ENCODE measurements at places on chromosomes 6 and 20. TPM values are rescaled to one million over a fixed set of nuclear protein-coding genes. Genes with fewer than 3 reads are reported as not detected.

- no peak for DNase-seq
Observed at GRCh38 chr20:57438552-57438951, 47.4 kb downstream of the RBM38 start.

KIAA1755 gene
- 8.4 TPM for polyA plus RNA-seq

- DNase-seq: peak; percentile 79
Observed at GRCh38 chr6:87907521-87907920, 140.1 kb upstream of the SPACA1 start.

TFAP2D gene
- not detected for polyA plus RNA-seq

- no peak for DNase-seq
Observed at GRCh38 chr6:127103482-127103881, 15.0 kb upstream of the RSPO3 start.

DNA sequence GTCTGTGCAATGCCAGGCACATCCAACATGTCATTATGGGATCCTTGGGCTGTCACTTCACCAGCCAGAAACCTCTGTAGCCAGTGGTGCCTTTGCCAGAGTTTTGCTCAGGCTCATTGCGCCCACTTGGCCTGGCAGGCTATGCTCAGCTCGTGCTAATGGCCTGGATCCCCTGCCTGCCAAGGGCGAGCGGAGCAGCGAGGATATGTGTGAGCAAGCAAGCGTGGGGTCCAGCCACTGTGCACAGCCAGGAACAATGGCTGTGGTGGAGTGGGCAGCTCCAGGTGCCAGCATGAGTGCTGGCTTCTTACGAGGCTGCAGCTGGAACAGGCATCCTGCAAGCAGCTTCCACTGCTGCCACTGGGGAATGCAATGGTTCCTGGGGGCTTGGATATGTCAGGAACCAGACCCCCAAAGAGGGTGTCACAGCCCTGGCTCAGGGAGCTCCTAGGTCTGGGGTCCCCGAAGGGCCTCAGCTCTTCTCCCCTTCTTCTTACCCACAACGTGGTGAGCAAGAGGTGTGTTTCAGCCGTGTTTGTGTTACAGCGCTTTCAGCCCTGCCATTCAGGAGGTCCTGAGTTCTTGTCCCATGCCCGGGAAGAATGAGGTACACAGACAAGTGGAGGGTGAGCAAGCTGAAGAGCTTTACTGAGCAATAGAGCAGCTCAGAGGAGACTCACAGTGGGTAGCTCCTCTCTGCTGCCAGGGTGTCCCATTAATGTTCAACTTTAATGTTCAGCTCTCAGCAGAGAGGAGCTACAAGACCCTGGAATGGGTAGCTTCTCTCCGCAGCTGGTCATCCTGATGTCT is 22.3 kb upstream of the TOP1 start:
- no peak for DNase-seq

PNLDC1 gene
- polyA plus RNA-seq: 0.46 TPM

GRCh38 chr6:132812255-132812732 is 2.1 kb upstream of the RPS12 start:
- DNase-seq: peak; percentile 68

DNA sequence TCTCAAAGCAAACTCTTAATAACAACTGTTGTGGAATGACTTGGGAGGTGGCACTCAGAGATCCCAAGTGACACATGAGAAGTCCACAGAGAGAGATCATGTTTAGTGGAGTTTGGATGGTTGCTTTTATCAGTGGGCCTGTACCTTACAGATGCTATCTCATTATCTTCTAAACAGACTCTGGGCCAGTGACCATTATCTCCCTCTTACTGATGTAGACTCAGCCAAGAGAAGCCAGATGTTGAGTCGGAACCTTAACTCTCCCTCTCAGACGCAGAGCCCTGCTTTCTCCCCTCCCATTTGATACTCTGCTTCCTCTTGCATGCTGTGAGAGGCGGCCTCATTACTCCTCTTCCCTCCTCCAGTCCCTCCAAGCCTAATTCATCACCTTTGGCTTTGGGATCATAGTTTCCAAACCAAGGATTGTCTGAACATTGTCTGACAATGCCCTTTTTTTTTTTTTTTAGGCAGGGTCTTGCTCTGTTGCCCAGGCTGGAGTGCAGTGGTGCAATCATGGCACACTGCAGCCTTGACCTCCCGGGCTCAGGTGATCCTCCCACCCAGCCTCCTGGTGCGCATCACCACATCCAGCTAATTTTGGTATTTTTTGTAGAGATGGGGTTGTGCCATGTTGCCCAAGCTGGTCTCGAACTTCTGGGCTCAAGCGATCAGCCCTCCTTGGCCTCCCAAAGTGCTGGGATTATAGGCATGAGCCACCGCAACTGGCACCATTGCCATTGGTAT is 4.5 kb upstream of the DDR1 start:
- DNase-seq: no peak

DNA sequence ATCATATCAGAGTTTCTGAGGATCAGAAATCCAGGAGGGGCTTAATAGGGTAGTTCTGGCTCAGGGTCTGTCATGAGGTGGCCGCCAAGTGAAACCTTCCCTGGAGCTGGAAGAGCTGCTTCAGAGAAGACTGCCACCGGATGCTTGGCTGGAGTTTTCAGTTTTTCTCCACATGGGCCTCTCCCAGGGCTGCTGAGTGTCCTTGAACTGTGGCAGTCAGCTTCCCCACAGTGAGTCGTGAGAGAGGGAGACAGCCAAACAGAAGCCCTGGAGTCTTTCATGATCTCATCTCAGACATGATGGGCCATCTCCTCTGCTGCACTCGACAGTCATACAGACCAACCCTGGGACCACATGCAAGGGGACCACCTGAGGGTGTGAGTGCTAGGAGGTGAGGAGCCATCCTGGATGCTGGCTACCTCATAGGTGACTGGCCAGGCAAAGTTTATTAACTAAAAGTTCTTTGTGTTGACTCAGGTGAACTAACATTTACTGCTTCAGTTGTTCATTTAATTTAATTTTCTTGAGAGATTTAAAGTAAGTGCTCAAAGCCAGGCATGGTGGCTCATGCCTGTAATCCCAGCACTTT is 71.5 kb downstream of the SHLD1 start:
- no peak for DNase-seq

Measured in muscle of back (tissue), 13 donors.